ENCODE measurements at places on chromosomes 11 and 22.

DNA sequence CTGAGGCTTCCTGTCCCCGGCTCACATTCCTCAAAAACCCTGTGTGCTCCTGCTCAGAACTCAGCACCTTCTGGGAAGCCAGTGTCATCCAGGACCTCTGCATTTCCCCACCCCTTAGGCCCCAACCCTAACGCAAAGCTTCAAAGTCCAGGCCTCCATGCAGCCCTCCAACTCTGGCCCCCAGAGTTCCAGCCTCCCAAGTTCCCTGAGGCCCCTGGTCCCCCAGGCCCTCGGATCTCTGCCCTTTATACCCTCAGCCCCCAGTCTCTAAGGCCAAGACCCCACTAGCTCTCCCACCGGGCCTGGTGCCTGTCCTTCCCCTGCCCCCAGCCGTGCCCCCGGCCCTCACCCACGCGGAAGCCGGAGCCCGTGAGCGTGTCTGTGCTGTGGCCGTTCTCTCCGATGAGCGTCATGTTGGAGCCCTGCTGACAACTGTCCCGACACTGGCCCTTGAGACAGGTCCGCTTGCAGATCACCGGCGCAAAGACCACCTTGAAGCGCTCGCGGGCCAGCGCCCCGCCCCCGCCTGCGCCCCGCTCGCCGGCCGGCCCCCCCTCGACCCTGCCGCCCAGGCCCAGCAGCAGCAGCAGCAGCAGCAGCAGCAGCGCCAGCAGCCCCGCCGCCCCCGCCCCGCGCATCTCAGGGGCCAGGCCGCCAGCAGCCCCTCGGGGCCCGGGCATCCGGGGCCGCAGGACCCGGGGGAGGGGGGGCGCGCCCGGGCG, 718 bp downstream of the LTBP3 start:
- no peak for DNase-seq

- DNase-seq = no peak
These were observed 63.3 kb downstream of the TRIM44 start for GRCh38 chr11:35725885-35726284.

- no peak for DNase-seq
These were observed 3.8 kb downstream of the SLC29A2 start for GRCh38 chr11:66367561-66368312.

- no peak for DNase-seq
These were observed 358.4 kb downstream of the CTTN start for GRCh38 chr11:70756756-70757155.

DNA sequence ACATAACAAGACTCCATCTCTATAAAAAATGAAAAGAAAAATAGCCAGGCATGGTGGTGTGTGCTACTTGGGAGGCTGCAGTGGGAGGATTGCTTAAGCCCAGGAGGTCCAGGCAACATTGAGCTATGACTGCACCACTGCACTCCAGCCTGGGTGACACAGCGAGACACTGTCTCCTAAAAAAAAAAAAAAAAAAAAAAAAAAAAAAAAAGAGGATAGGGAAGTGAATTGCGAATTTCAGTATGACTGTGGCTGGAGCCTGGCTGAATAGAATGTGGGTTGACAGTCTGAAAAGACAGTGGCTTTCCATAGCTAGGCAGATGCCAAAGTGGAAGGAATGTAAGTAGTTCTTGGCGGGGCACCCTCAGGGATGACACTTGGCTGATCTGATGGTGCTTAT, 6.4 kb upstream of the LDHAL6A start:
- no peak for DNase-seq

- DNase-seq = no peak
These were observed 6.7 kb downstream of the NECTIN1 start for GRCh38 chr11:119722281-119722794.

DNA sequence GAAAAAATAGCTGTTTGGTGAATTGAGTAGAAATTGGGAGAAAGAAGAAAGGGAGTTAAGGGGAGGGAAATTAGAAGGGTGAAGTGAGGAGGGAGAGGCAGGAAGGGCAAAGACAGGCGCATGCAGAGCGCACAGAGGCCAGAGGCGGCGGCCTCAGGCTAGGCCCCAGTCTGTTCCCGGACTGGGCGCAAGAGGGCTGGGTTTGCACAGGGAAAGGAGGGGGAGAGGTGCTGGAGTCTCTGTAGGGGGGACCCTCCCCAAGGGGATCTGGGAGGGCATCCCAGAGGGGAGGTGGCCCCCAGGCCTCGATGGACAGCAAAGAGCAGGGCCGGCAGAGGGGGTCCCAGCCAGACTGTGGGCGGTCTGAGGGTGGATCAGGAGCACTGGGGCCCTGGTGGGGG, 1.3 kb upstream of the FLRT1 start:
- no peak for DNase-seq

- no peak for DNase-seq
These were observed 13.5 kb upstream of the OAF start for GRCh38 chr11:120197251-120197891.

GRCh38 chr11:134955281-134955680, 543.2 kb upstream of the B3GAT1 start:
- DNase-seq = no peak

Data from glomerular endothelial cell (primary cell).